ENCODE measurements at places on chromosomes 1 and 21.

DNA sequence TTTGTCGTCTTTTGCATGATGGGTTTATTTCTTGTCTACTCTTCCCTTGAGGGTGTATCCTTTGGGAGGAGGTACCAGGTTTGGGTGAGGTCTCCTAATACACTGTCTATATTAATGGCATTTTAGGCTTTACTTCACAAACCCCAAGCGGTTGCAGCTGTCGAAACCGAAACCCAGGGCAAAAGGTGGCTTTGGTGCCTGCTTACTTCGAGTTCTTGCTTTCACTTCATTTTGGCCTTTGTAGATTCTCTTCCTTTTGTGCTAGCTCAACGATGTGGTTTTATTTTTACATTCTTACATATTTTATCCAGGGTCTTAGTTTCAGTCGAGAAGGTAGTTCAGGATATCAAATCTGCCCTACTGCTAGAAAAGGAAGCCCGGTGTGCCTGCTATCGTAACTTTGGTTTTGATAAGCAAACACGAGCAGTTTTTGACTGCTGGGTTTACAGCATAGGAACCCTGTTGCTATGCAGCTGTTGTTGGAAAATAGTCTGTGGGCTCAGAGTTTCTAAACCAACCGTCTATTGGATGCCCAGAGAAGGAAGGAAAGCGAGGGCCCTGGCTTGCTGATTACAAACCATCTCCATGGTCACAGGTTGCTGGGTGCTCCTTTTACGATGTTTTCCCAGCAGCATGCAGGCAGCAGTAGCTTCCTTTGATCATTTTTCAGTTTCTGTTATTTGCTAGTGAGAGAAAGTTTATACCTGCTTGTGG, 9.8 kb upstream of the TSPAN2 start:
- DNase-seq = no peak

GRCh38 chr1:34712007-34712688, 42.7 kb upstream of the GJB5 start:
- DNase-seq = no peak

DNA sequence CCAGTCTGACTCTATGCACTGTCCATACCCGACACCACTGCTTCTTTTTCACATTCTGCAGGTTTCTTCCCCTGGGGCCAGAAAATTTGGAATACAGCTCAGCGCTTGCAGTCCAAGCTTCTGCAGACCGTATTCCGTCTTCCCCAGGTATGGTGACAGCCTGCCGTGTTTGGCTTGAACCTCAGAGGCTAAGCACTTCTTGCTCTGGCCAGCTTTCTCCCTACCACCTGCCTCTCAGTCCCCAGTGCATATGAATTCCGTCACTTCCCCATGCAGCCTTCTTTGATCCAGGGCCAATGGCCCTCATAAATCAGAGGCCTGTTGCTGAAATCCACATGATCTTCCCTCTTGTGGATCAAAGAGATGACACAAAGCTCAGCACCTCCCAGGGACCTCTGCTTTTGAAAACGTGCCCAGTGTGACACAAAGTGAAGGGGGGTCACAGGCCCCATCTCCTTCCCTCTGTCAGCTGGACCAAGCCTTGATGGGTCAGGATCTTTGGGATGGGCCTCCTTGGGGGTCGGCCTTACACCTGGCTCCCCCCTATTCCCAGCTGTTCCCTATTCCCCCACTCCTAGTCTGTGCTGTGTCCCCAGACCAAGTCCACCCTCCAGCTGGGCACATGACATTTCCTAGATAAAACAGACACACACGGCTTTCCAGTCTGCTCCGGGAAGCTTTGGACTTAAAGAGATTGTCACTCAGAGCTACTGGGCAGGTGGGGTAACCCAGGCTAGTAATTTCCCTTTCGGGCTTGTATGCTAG, 66.6 kb downstream of the HMGB4 start:
- DNase-seq = no peak

DNA sequence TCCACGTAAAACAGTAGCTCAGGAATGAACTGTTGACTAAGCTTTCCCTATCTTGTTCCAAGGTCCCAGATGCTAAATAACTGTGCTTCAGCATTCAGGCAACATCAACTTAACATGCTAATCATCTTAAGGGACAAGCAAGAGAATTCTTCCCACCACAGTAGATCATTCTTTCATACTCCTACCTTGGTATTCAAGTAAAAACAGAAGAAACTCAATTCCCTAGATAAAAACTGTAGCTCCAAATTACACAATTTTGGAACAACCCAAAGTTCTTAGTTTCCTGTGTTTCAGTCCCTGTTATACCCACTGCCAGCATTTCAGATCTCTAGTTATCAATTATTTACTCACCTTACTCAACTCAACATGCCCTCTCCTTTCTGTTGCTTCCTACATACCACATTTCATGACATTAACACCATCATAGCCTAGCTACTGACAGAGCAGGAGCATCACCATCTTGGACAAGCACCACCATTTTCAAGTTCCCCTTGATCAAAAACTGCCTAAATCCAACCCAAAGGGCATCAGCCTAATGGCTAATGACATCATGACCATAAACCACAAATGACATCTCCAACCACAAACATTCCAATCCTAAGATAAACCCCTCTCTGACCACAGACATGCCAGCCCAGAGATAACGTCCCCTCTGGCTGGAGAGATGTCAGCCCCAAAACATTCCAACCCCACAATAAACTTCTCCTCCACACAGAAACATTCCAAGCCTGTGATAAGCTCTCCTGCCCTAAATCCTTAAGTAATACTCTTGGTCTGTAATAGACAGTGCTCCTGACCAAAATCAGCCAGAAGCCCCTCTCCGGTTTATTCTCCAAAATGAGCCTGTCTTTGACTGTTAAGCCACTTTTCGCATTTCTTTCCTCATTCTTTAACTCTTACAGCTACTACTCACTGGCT, 191.2 kb downstream of the RERE start:
- no peak for DNase-seq

- DNase-seq = no peak
Observed at GRCh38 chr1:119946724-119947123, 50.4 kb upstream of the ADAM30 start.

DNA sequence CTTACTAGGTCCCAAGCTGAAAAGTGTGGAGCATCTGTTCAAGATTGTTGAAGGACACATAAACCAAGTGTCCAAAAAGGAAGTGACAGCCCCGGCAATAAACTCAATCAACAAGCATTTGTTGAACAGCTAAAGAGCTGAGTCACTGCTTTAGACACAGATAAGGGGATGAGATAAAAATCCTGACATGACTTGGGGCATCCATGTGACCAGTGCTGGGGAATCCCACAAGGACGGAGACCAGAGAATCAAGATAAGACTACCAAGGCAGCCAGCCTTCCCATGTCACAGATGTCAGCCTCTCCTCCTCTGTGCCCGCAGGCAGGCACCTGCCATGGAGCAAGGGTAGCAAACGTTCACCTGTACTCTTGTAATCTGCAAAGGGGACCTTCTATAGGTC, 118.6 kb upstream of the KAZN start:
- no peak for DNase-seq

GRCh38 chr1:181128592-181129497, 40.3 kb downstream of the IER5 start:
- no peak for DNase-seq

DNA sequence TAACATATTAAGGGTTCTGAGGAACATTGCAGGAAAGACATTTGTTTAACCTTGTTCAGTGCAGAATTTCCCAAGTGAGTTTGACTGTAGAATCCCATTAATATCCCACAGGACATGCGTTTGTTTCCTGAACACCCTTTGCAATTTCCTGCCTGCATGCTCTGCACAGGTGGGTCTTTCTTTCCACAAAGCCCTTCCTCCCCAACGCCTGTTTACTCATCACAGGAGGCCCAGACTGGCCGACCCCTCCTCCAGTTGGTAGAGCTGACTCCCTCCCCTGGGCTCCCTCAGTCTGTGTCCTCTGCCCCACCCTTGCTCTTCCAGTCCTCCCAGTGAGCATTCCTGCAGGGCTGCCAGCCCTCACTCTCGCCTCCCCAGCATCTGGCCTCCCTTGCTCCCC, 47.5 kb upstream of the CTPS1 start:
- DNase-seq = no peak

DNA sequence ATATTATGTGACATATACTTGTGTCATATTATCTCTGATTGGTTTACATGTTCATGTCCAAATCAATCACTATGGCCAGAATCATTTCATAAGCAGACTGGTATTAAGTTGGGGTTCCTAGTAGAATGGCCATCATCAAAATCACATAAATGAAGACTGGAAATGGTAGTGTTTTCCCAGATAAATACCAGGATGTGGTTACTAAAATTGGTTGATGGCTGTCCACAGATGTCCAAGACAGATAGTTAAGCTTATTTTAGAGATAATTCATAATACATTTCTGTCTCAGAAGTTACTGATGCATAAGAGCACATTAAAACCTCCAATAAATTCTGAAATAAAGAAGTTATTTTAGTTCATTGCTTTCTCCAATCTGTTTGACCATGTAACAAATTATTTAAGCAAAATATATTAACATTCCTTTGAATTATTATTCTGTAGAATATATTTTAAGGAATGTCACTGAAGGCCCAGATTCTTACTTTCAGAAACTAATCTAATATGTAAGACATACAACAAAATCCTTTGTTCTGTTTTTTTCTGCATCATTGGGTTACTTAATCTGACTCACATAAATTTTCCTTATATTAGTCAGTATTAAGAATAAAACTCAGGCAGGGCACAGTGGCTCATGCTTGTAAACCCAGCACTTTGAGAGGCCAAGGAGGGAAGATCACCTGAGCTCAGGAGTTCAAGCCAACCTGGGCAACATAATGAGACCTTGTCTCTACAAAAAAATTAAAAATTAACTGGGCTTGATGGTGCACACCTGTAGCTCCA, 483.9 kb downstream of the PTPRC start:
- no peak for DNase-seq

GRCh38 chr1:167627615-167627864, 2.5 kb upstream of the RCSD1 start:
- DNase-seq = no peak

DNA sequence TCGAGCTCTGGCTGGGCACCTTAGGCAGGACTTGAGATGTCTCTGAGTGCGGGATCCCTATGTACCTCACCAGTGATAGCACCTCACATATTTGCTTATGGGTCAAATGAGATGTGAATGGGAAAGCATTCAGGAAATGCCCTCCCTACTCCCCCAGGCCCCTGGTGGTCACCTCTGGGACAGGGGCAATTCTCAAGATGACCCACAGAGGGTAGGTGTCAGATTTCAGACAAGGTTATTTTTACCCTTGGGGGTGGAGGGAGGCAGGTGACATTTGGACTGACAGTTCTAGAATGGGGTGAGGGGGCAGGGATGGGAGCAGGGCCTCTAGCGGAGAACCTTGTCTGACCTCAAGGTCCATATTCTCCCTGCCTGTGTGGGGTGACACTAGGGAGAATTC, 27.1 kb downstream of the ACOT11 start:
- no peak for DNase-seq

DNA sequence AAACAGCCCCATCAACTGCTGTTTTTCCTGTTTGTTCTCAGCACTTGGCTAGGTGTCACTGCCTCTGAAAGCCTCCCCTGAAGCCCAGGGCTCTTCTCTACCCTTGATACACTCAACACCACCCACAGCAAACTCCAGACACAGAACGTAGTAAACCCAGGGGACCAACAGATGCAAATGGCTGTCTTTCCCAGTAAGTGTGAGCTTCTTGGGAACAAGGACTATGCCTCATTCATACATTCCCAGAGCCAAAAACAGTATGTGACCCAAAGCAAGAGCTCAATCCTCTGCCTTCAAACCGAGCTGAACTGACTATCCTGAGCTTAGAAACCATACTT, 4.4 kb downstream of the LBR start:
- no peak for DNase-seq

DNA sequence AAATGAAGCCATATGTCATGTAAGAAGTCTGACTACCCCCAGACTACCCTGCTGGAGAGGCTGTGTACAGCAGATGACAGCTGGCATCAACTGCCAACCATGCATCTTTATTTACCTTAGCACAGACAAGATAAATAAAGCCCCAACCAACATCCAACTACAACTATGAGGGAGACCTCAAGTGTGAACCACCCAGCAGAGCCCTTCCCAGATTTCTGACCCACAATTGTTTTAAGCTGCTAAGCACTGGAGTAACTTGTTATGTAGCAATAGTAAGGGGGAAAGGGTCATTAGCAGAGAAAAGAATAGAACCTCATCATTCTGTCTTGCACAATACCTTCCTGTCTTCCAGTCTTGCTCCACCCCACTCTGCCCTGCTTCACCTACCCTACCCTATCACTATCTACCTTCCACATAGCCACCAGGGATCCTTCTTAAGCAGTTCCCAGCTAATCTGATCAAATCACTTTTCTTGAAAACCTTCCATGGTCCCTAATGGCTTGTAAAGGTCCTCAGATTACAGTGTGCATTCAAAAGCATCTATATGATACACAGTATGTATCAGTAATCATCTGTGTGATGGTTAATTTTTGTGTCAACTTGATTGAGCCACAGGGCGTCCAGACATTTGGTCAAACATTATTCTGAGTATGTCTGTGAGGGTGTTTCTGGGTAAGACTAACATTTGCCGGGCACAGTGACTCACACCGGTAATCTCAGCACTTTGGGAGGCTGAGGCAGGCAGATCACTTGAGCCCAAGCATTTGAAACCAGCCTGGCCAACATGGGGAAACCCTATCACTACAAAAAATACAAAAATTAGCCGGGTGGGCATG, 19.6 kb upstream of the RBM15 start:
- no peak for DNase-seq

DNA sequence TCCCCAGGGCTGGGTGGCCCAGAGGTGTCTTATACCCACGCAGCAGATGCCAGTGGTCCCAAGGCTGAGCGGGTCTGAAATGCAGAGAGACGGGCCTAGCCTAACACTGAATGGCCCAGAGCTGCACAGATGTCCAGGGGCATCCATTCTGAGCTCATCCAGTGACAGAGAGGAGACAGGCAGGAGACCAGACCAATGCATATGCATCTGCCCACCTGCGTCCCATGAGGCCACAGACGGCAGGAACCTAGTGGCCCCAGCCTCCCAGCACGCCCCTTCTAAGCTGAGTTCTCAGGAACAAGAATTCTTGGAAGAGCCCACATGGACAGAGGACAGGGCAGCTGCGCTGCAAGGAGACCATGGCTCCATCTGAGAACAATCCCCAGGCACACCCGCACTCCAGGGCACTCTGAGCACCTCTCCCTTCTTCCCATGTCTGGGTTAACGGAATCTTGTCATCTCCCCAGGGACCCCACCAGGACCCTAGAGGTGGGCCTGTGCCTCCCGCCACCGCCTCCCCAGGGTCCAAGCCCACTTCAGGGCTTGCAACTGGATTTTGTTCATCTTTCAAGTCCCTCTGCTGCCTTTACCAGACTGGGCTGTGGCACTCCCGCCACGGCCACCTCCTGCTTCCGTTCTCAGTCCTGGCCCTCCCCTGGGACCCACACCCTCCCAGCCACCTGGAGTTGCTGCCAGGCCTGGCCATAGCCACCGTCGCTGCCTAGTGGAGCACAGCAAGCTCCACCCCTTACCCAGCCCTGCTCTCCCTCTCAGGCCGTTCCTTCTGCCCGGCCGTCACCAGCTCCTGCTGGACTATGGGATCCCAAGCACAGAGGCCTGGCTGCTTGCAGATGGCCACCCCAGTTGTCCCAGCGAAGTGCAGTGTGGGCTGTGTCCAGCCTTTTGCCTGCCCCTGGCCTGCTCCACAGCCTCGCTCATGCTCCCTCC, 3.3 kb downstream of the WNT3A start:
- no peak for DNase-seq

GRCh38 chr1:203130358-203130985, 2.9 kb downstream of the ADORA1 start:
- no peak for DNase-seq

- peak; percentile 54 for DNase-seq
Observed at GRCh38 chr1:167499664-167500101, 18.6 kb downstream of the CD247 start.
